ENCODE measurements at places on chromosomes 6 and 20. TPM values are rescaled to one million over a fixed set of nuclear protein-coding genes. Genes with fewer than 3 reads are reported as not detected.

Gene OOEP
- total RNA-seq: not detected

Gene RCAN2
- 0.07 TPM for total RNA-seq

Gene MAP1LC3A
- 2.3 TPM for total RNA-seq

Gene IL17F
- 0.65 TPM for total RNA-seq

Gene GPLD1
- not detected for total RNA-seq

Measured in activated naive CD4-positive, alpha-beta T cell treated with anti-CD3 and anti-CD28 coated beads, Interleukin-2, amount 10 ng/mL, durations not matched to agents 5 hours and 36 hours (primary cell).